ENCODE measurements at places on chromosomes 6 and 20.

GRCh38 chr6:2344319-2344905 lies 99.0 kb upstream of the GMDS start:
- no peak for DNase-seq

- no peak for DNase-seq
These were observed 8.9 kb downstream of the PTPRK start for GRCh38 chr6:128511506-128511905.

GRCh38 chr20:57118964-57119363 lies 147.5 kb downstream of the BMP7 start:
- DNase-seq: no peak

- DNase-seq: no peak
These were observed 208.2 kb downstream of the COL12A1 start for GRCh38 chr6:74997646-74998045.

DNA sequence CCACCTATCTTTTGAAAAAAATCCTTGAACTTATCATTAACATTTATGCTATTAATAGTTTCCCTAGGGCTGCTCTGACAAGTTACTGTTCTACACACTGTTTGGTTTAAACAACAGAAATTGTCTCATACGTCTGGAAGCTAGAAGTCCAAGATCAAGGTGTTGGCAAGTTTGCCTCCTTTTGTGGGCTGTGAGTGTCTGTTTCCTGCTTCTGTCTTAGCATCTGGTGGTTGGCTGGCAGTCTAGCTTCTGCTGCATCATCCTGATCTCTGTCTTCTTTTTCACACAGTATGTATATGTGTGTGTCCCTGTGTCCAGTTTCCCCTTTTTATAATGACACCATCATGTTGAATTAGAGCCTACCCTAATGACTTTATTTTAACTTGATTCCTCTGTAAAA lies 154.8 kb downstream of the RPS12 start:
- DNase-seq: no peak

DNA sequence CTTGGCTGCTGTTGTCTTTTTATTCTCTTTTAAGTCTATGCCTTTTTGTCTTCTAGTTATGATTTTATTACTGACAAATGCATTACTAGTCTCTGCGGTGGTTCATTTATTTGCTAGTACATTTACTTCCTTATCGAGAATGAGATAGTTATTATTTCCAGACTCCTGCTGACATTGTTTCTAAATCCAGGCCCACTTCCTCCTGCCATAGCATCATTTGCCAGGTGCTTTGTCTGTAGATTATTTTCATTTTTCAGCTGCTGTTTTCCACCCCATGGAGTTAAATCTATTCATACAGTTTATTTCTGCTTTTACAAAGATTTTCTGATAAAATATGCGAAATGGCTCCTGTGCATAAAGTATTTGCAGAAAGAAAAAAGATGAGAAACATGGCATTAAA lies 459.7 kb downstream of the MMUT start:
- no peak for DNase-seq

- no peak for DNase-seq
These were observed at the start of gene XKR7 for GRCh38 chr20:31967830-31968249. Gene XKR7, plus strand, starts transcription at chr20:31968151. Its CDS starts 25 bp downstream, at chr20:31968176.
